Activated T-helper 1 cell treated with anti-CD3 and anti-CD28 coated beads, Interleukin-12 subunit alpha, Interleukin-12 subunit beta, Interleukin-2, Interleukin-4 antibody, amounts not matched to agents 30 ng/mL and 10 ng/mL and 1 ng/mL, durations not matched to agents 14 hours and 24 hours and 36 hours (primary cell): ENCODE measurements at places on chromosomes 1 and 21. TPM values are rescaled to one million over a fixed set of nuclear protein-coding genes. Genes with fewer than 3 reads are reported as not detected.
A peak's percentile ranks its signal among the peaks of the same experiment; 100 is the strongest.

GRCh38 chr1:95118067-95118499 is 928 bp downstream of the TLCD4 start:
- no peak for DNase-seq
- peaks cover 5% of the 10 kb centered on the region for H3K4me1 ChIP-seq
- H3K4me3 ChIP-seq, result peak overlapping the region; percentile 80
- H3K27ac ChIP-seq, result no peak overlapping the region
- no peaks in the 10 kb centered on the region for H3K36me3 ChIP-seq

DNA sequence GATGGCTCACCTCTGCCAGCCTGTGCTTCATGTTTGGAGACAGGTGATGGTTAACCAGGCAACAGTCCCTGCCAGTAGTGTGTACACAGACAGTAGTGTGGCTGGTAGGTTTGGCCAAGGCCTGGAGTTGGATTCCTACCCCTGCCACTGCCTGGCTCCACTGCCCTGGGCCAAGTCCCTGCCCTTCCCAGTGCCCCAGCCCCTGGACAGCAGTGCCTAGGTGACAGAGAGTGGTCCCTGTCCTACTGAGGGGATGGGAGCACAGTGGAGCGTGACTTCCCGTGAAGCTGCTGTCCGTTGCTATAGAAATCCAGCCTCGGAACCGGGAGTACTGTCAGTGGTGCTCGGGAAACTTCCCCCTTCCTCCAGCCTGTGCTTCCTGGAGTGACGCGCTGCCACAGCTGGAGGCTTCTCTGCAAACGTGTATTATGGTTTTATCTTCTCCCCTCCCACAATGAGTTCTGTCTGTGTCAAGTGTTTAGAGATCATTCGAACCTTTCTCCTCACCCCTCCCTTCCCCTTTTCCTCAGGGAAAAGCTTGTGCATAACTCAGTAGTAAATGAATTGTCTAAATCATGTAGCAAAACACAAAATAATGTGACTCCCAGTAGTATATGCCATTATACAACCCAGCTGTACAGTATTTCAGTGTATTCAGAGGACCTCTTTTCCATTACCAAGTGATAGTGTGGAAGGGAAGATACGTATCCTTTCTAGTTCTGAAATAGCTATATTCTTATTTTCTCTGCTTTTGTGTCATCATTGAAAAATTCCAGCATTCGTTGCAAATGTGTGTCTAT is 73.4 kb downstream of the GALNT2 start:
- H3K27ac ChIP-seq, result no peak overlapping the region
- H3K27me3 ChIP-seq, result no peaks in the 10 kb centered on the region

DNA sequence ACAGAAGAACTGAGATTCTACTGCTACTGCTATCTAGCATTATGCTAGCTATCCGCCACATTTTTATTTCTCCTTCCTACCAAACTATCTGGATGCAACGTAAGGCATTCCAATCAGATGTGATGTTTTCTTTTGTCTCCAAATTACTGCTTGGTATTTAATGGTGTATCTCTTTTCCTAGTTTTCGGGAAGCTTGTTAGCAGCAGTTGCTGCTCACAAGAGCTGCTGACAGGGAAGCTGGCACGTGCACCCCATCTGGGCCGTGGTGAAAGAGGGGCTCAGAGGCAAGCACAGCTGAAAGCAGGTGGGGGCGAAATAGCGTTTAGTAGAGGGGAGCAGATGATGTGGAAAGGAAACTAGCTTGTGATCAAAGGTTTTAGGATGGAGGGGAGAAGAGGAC is 57.3 kb downstream of the JAK1 start:
- peaks cover 73% of the 10 kb centered on the region for H3K4me1 ChIP-seq
- H3K27me3 ChIP-seq, result no peaks in the 10 kb centered on the region

- H3K27me3 ChIP-seq, result peaks cover 9% of the 10 kb centered on the region
- peaks cover 23% of the 10 kb centered on the region for H3K4me1 ChIP-seq
- H3K4me3 ChIP-seq, result no peak overlapping the region
- H3K36me3 ChIP-seq, result peaks cover 1% of the 10 kb centered on the region
- DNase-seq, result no peak
These were observed 18.9 kb upstream of the TUT4 start for GRCh38 chr1:52571783-52572182.

DNA sequence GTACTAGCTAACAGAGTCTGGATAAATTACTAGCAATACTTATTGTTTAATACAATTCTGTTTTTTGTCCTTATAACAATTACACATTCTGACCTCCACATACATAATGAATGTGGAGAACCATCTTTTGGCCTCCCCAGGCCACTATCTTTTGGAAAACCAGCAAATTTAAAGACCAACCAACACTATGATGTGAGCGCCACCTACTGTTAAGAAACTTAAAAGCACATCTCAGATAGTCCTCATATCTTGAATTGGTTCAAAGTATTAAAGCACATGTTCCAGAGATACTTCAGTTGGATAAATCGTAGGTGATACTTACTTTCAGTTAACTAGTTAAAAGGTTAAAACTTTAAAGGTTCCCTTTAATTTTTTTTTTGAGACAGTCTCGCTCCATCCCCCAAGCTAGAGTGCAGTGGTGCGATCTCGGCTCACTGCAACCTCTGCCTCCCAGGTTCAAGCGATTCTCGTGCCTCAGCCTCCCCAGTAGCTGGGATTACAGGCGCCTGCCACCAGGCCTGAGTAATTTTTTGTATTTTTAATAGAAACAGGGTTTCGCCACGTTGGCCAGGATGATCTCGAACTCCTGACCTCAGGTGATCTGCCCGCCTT is 29.3 kb upstream of the USP1 start:
- no peak overlapping the region for H3K27ac ChIP-seq
- DNase-seq, result no peak
- H3K27me3 ChIP-seq, result peaks cover 3% of the 10 kb centered on the region
- H3K4me3 ChIP-seq, result no peak overlapping the region

LRRN2 gene
- not detected in 2 replicates for total RNA-seq

GRCh38 chr1:225137976-225138375 is 208.5 kb downstream of the DNAH14 start:
- H3K36me3 ChIP-seq, result no peaks in the 10 kb centered on the region
- DNase-seq, result no peak
- H3K27me3 ChIP-seq, result no peaks in the 10 kb centered on the region
- H3K4me1 ChIP-seq, result no peaks in the 10 kb centered on the region

DNA sequence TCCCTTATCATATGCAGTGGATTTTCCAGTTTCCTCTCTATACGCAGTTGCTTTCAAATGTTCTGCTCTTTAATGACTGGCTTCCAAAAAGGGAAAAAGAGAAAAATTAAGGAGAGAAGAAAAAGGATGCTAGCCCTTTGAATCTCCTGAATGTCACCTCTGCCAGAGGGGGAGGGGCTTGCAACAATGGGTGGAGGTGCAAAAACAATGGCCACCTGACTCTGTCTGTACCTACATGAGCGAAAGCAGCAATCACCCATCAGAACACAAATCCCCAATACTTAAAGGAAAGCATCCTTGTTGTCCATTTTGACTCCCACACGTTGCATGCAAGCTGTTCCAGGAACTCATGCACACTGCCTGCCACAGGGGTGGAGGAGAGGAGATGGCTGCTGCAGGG is 61.2 kb downstream of the CCDC30 start:
- no peak overlapping the region for H3K27ac ChIP-seq
- no peak for DNase-seq
- peaks cover 16% of the 10 kb centered on the region for H3K4me1 ChIP-seq
- H3K36me3 ChIP-seq, result peaks cover 6% of the 10 kb centered on the region
- peaks cover 8% of the 10 kb centered on the region for H3K27me3 ChIP-seq
